ENCODE measurements at places on chromosomes 1 and 21.

- peak; percentile 10 for DNase-seq
Observed at GRCh38 chr1:64282351-64282750, 78.9 kb downstream of the UBE2U start.

DNA sequence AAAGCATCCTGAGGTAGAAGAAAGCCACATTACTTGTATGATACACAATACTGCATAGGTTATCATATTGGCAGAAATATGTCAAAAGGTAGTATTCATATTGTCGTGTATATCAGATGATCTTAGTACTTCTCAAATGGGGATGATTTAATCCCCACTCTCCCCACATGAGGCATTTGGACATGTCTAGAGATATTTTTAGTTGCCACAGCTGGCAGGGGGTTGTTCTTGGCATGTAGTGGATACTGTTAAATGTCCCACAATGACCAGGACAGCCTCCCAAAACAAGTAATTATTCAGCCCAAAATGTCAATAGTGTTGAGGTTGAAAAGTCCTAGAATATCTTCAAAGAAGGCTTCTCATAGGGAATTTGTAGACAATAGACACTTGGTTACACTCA is 162.8 kb downstream of the NEGR1 start:
- DNase-seq = no peak

GRCh38 chr1:66285618-66286270 is 248.2 kb upstream of the SGIP1 start:
- no peak for DNase-seq

DNA sequence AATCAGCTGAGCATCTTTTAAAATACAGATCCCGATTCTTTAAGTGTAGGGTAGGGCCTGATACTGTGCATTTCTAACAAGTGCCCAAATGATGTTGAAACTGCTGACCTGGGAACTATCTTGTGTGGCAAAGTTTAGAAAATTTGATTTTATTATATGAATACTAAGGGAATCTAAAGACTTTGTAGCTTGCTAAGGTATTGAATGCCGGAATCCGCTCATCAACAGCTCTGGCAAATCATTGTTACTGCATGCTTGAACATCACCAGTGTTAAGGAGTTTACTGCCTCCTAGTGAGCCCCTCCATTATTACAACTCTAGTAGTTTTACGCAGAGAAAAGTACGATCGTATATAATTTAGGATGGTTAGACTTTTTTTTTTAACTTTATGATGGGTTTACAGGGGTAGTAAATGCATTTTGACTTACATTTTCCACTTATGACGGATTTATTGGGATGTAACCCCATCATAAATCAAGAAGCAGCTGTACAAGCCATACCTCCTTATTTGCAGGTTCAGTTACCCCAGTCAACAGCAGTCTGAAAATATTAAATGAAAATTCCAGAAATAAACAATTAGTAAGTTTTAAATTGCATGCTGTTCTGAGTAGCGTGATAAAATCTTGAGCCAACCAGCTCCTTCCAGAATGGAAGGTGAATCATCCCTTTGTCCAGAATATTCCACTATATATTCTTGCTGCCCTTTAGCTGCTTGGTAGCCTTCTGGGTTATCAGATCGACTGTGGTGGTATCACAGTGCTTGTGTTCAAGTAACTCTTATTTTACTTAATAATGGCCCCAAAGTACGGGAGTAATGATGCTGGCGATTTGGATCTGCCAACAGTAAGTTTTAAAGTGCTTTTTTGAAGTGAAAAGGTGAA is 892 bp downstream of the TYW3 start:
- no peak for DNase-seq

DNA sequence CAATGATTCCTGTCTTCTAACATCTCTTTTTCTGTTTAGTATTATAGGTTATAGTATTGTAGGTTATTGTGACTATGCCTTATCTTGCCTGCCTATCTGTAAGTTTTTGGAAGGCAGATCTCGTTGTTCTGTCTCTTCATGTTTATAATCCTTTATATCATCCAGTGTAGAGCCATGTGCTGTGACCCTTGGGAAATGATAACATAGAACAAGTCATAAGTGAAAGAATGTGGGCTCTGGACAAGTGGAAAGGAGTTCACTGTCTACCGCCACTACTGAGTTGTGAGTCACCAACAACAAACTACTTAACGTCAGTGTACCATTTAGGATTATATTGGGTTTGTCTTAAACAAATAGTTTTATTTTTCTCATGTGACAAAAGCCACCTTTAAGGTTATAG is 139.3 kb downstream of the LYPLAL1 start:
- no peak for DNase-seq

DNA sequence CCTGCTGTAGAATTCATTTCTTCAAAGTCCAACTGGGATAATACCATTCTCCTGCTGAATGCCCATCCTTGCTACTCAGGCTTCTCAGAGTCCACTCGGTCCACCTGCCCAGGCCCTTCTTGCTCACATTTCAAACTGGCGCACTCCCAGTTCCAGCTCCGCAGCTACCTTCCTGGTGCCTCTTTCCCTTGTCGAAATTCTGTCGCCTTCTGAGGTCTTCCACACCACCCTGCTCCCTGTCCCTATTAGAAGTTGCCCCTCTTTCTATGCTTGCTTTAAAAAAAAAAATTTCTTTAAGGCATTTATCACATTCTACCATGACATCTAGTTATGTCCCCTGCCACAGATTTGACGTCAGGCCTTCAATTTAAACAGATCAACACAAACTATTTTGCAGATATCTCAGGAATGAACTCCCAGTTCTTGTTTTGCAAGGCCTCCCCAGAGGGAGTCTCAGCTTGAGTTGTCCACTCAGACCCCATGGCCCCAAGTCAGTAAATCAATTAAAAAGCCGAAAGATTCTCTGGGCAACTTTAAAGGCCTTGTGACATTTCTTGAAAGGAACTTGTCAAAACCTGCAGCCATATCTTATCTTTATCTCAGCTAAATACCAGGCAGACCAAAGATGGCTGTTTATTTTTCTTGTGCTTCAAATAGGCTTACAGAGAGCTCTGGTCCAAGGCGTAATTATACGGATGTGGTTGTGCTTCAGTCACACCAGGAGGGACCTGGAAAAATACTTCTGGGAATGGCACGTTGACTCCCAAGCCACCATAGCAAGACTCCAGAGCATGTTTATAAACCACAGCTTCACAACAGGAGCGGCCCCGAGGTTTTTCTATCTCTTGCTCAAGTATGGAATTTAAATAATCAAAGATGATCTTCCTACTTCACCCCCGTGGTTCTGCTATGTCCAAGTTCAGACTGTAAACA is 2.2 kb downstream of the FAM89A start:
- no peak for DNase-seq

GRCh38 chr1:226904772-226905171 is 34.4 kb downstream of the PSEN2 start:
- no peak for DNase-seq
